Upper lobe of right lung (tissue), 1 donor: ENCODE measurements at places on chromosomes 2 and 18. TPM values are rescaled to one million over a fixed set of nuclear protein-coding genes. Genes with fewer than 3 reads are reported as not detected.

GRCh38 chr2:111702119-111702803 lies 181.7 kb downstream of the ANAPC1 start:
- H3K27ac ChIP-seq: no peak overlapping the region
- peaks cover 35% of the 10 kb centered on the region for H3K4me1 ChIP-seq
- no peak overlapping the region for H3K4me3 ChIP-seq
- no peak for DNase-seq

DNA sequence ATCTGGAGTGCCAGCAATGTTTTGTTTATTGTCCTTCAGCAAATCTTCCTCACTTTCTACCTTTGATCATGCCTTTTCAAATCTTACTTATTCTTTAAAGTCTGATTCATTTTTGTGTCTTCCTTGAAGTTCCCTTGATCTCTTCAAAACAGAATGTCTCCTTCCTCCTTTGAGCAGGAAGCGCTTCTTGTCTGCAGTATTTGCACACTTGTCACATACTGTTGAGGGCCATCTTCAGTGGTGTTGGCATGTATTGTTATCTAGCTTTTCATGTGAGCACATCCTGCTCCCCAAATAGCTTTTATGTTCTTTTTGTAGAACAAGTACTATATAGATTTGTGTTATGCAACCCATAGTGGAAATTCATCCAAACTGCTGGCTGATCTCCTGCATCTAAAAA lies 5.9 kb upstream of the CERS6 start:
- H3K36me3 ChIP-seq: no peaks in the 10 kb centered on the region
- no peak for DNase-seq
- no peaks in the 10 kb centered on the region for H3K4me1 ChIP-seq
- no peak overlapping the region for H3K27ac ChIP-seq
- H3K27me3 ChIP-seq: no peaks in the 10 kb centered on the region

GRCh38 chr2:9760069-9760901 lies 83.0 kb upstream of the TAF1B start:
- H3K27ac ChIP-seq: no peak overlapping the region
- H3K27me3 ChIP-seq: no peaks in the 10 kb centered on the region
- DNase-seq: no peak

The DOK6 gene
- total RNA-seq: 5.9 TPM

DNA sequence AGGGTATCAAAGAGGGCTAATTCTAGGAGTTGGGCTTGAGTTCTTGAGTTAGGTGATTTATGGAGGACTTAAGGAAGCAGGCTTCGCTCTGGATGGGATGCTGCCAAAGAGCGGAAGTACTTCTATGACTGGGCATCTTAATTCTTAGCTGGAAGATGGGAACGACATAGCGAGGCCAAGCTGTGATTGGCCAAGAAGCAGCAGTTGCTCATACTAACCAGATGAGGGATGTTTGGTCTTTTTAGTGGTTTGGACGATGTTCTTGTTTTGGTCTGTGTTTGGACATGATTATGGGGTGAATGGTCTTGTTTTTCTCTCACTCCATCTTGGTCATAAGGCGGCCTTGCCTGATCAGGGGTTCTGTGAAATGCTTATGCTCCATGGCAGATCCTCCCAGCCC lies 133.7 kb downstream of the MSH2 start:
- no peaks in the 10 kb centered on the region for H3K27me3 ChIP-seq
- H3K27ac ChIP-seq: no peak overlapping the region
- no peaks in the 10 kb centered on the region for H3K36me3 ChIP-seq
- H3K4me1 ChIP-seq: no peaks in the 10 kb centered on the region
- DNase-seq: no peak
